ENCODE measurements at places on chromosomes 4 and X.

- DNase-seq: no peak
Measured at GRCh38 chr4:7768736-7769135, 170.9 kb downstream of the AFAP1 start.

- DNase-seq: no peak
Measured at GRCh38 chr4:180603791-180604190, 1639.4 kb upstream of the TENM3 start.

GRCh38 chrX:119636419-119636818 lies 30.2 kb upstream of the NKRF start:
- no peak for DNase-seq

DNA sequence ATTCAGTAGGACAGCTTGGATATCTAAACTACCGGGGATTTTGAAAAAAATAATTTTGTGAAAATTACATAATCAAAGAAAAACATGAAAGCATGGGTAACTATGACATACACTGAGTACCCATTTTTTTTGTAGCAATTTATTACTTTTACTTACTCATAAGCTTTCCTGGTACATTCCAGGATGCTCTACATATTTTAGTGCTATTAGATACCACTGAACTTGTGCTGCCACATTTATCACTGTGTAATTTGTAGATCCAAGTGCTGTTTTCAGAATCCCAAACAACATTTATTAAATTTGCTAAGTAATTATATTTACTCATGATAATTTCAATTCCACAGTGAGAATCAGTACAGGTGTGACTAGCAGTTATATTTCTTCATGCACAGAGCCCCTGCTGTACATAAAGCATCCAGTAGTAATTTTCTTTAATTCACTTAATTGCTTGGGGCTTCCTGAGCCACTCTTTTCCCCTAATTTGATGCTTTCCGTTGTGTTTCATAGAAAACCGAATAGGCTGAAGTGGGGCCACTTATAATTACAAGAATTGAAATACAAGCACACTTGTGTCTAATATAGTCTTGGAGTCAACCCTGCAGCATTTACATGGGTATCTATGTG lies 2254.4 kb downstream of the ARAP2 start:
- no peak for DNase-seq

DNA sequence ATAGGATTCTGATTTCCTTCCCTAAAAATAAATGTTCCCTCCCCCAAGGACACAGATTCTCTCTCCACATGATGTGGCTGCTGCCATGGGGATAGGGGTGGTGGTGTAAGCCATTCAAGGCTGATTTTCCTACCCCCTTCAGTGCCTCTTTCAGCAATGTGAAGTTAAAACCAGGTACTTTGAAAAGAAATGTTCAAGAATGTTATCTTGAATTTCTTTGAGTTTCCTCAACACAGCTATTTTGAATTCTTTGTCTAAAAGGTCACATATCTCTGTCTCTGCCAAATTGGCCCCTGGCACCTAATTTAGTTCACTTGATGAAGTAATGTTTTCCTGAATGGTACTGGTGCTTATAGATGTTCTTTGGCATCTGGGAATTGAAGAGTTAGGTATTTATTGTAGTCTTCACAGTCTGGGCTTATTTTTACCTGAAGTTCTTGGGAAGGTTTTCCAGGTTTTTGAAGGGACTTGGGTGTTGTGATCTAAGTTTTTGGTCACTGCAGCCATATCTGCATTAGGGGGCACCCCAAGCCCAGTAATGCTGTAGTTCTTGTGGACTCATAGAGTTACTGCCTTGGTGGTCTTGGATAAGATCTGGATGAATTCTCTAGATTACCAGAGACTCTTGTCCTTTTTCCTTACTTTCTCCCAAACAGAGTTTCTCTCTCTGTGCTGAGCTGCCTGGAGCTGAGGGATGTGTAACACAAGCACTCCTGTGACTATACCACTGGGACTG lies 7.6 kb upstream of the DIPK2B start:
- DNase-seq: no peak

DNA sequence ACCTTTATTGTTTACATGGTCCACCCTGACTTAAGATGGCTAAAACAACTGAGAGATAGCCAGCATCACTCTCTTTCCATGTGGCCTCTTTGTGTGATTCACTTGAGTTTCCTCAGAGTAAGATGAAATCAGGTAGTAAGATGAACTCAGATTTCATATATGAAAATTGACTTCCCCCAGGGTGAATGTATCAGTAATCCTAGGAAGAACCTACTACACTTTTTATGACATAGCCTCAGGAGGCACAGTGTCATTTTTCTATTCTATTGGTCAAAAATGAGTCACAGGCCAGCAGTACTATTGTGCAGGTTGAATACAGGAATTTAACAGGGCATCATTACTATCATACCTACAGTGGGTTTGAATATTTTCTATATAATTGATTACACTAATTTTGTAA lies 14.6 kb upstream of the SULT1E1 start:
- DNase-seq: no peak

DNA sequence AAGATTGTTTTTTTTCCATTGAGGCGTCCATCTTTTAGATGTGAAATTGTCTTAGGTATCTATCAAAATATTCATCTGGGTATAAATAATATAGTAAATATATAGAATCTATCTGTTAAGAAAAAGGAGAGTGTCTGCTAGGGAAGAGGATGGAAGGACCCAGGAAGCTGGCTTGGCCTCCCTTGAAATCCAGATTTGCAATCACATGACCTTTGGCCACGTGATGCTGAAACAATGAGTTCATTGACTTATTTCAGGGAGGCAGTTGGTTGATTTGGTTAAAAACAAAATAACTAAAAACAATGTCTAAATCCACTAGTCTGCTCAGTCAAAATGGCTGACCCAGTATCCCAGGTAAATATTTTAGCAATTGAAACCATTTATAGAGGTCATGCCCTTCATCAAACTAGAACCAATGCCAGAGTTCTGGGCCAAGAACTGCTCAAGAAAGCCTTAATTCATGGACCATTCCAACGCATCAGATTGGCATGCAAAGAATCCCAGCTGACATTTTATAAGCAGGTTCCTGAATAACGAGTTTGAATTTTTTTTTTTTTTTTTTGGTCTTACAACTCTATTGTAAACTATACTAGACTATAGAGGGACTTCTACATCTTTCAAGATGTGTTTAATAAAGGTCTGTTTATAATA lies 172.7 kb downstream of the MID1 start:
- DNase-seq: no peak

- no peak for DNase-seq
Measured at GRCh38 chr4:90841676-90842075, 714.5 kb downstream of the CCSER1 start.

Measured in cortex of kidney (tissue), 1 donor.